ENCODE measurements at places on chromosomes 11 and 22.

DNA sequence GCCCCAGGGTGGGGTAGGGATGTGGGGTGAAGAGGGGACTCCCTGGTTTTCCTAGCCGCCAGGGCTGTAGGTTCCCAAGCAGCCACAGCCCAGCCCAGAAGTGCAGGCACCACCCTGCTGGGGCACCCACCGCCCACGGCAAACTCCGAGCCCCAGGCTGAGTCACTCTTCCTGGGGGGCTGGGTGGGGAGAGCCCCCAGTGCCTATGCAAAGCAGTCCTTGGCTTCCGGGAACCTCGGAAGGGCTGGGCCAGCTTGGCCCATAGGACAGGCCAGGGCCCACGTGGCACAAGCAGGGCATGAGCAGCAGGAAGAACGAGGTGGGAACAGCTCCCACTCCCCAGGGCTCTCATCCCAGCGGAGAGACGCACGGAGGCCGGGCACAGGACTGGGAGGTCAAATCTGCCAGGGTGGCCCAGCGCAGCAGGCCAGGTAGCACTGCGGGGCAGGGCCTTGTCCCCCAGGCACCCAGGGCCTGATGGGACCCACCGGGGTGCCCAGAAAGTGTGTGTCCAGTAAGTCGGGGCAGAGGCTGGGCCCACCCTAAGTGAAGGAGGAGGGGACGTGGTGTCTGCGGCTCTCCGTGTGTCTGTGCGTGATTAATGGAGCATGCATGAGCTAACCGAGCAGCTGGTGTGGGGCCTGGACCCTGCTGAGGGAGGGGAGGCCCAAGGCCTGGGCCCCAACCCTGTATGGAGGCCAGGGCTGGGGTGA, 4.6 kb upstream of the IL17REL start:
- peak; percentile 60 for DNase-seq

GRCh38 chr11:122804161-122804560, 34.1 kb upstream of the CRTAM start:
- no peak for DNase-seq

GRCh38 chr11:134622458-134622857, 210.4 kb upstream of the B3GAT1 start:
- DNase-seq, result no peak

DNA sequence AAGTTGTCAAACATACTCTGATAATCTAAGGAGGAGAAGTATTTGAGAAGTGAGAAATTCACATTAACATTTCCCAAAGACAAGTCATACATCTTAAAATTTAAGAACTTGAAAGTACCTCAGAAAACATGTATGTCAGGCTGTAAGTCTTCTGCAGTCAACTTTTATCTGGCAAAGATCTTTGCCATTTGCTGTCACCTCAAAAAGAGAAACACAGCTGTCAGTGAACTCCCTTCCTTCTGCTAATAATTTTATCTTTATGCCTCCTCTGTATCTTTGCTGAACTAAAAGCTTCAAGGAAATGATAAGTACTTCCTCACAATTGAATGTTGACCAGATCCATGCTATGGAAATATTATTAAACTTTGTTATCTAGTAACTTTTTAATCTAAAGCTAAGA, 18.7 kb downstream of the TTC17 start:
- DNase-seq, result no peak

DNA sequence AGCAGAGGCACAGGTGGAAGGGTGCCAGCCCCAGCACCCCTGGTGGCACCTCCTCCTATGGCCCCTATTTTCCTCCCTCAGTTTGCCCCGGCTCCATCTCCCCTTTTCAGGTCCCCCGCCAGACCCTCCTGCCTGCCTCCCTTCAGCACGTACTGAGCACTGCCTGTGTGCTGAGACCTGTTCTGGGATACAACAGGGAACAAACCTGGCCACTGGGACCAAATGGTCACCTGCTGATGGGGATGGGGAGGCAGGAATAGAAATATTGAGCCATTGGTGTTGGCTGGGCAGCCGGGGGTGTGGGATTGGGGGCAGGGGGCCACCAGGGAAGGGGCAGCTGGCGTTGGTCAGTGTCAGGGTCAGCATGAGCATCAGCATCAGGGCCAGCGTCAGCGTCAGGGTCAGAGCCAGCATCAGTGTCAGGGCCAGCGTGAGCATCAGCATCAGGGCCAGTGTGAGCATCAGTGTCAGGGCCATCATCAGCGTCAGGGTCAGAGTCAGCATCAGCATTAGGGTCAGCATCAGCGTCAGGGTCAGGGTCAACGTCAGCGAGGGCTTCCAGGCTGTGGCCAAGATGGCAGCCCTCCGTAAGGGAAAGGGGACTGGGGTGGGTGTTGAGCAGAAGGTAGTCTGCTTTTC, 7.5 kb downstream of the ZNF74 start:
- no peak for DNase-seq

DNA sequence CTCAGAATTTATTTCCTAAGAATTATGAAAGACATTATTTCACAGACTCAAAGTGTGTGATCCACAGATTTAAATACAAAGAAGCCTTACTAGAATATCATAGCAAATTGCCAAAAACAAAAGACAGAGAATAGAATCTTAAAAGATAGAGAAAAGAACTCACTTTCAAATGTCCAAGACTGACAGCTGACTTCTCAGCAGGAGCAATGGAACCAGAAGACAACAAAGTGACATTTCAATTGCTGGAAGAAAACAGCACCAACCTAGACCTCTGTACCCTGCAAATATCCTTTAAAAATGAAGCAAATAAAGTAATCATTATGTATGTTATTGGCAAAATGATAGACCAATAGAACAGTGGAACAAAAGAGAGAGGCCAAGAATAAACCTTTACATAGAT, 109.2 kb downstream of the TTC17 start:
- DNase-seq, result no peak

GRCh38 chr11:13841393-13841792, 121.1 kb upstream of the SPON1 start:
- DNase-seq, result no peak

- DNase-seq, result no peak
These were observed 171.3 kb downstream of the BLID start for GRCh38 chr11:121944556-121945230.

GRCh38 chr22:48944751-48945620, 882.7 kb downstream of the BRD1 start:
- DNase-seq, result no peak

- no peak for DNase-seq
These were observed 24.6 kb downstream of the MOV10L1 start for GRCh38 chr22:50114221-50115021.

DNA sequence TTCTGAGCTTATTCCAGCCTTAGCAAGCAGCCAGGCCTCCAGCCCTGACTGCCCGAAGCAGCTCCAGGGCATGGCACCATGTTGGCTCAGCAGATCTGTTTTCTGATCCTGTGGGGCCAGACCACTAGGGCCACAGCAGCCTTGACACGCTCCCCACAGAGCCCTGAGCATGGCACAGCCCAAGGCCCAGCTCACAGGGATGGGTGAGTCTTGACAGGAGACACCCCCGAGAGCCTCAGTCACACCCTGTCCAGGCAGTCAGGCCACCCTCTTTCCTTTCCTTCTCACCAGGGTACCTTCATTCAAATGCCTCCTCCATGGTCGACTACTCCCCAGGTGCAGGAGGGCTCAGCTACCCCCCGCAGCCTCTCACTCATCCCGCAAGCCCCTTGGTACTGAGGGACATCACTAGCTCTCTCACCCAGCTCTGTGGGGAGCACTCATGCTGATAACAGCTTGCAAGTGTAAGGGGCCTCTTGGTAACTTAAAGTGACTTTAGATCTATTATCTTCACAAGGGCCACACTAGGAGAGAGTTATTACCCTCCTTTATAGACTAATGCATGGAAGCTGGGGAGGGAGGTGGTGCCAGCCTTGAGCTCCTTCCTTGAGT, 3.9 kb upstream of the CDC42BPG start:
- no peak for DNase-seq

GRCh38 chr11:35427071-35427470, 7.7 kb upstream of the SLC1A2 start:
- DNase-seq, result no peak

- no peak for DNase-seq
These were observed 30.4 kb downstream of the COMMD9 start for GRCh38 chr11:36258730-36259360.

GRCh38 chr11:32171445-32171844, 80.6 kb downstream of the RCN1 start:
- no peak for DNase-seq

- DNase-seq, result no peak
These were observed 1.9 kb upstream of the P2RY6 start for GRCh38 chr11:73270016-73270854.

DNA sequence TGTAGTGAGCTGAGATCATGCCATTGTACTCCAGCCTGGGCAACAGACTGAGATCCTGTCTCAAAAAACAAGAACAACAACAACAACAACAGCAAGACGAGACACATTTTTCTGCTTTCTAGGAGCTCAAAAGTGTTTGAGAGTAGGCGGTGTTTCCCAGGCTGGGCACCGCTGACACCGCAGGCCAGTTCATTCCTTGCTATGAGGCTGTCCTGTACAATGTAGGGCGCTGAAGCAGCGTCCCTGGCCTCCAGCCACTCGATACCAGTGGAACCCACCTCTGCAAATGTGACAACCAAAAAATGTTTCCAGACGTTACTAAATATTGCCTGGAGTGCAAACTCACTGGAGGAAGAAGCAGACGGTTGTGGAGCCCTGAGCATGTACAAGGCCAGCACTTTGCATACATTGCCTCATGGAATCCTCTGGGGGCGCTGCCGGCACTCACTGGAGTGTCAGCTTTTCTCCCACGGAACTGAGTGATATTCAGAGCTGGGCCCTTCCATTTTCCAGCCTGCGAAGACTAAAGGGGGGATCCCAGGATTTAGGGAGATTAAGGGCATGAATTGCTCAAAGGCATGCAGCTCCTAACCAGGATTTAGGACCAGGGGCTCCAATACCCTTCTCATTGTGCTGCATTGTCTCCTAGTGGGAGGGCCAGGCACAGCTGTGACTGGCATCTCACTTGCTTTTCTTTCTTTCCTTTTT, 5.8 kb upstream of the MIEF1 start:
- no peak for DNase-seq

DNA sequence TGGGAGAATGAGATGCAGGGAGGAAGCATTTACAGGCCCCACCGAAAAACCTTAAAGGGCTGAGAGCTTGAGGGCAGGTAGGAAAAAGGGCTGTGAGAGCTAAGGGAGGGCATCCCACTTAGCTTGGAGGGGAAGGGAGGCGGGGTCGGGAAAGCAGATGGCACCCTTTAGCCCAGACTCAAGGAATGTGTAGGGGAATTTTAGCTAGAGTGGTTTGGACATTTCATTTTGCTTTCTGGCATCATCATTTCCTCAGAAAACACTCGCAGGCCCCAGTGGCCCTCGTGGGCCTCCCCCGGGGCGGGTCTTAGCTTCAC, 846 bp upstream of the STIM1 start:
- DNase-seq, result no peak

GRCh38 chr22:19061471-19062138, 60.6 kb downstream of the DGCR2 start:
- no peak for DNase-seq

- no peak for DNase-seq
These were observed 371.8 kb upstream of the CHORDC1 start for GRCh38 chr11:90594658-90595057.

GRCh38 chr11:95985174-95985808, 61.4 kb upstream of the MTMR2 start:
- DNase-seq, result no peak

GRCh38 chr11:127925475-127925874, 661.9 kb downstream of the ETS1 start:
- no peak for DNase-seq

GRCh38 chr22:19737846-19738663, 14.7 kb downstream of the GP1BB start:
- DNase-seq, result no peak

GRCh38 chr22:35425971-35426800, 26.2 kb downstream of the MCM5 start:
- DNase-seq, result no peak

DNA sequence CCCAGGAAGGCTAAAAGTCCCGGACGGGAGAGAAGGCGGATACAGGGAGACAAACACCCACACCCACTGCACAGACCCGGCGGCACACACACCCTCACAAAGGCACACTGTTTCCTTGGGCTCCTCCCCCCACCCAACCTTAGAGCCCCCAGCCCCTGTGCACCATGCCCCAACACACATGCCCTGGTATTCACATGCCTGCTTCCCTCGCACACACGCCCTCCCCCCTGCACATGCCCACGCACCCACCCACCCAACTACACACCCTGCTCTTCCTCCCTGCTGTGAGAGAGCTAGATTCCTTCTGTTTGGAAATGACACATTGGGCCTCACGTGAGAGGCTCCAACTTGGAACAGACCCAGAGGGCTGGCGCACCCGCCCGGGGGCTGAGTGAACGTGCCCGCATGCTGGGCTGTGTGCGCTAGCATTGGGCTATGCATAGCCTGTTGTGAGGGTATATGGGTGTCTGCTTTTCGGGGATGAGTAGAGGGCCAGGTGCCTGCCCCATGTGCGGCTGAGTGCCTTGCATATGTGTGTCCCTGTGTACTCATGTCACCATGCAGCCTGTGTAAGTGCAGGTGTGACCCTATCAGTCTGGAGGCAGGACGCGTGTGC, 518 bp upstream of the CHRM1 start:
- DNase-seq, result no peak

GRCh38 chr22:44647141-44647540, 54.9 kb upstream of the PRR5 start:
- no peak for DNase-seq

DNA sequence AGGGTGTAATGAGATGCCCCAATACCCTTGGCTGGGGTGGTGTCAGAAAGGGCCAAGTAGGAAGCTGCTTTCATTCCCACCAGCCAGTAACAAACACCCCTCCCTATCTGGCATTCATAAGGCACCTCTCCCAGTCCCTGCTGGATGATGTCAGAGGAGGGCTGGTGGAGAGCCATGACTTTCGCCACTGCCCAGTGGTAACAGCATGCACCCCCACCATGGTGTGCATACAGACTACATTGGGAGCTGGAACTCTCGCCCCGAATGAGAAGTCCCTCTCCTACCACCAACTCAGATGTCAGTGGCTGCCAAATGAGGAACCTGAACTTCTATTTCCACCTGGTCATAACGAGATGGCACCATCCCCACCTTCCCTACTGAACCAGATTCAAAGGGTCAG, 73.3 kb downstream of the SGSM3 start:
- DNase-seq, result no peak

DNA sequence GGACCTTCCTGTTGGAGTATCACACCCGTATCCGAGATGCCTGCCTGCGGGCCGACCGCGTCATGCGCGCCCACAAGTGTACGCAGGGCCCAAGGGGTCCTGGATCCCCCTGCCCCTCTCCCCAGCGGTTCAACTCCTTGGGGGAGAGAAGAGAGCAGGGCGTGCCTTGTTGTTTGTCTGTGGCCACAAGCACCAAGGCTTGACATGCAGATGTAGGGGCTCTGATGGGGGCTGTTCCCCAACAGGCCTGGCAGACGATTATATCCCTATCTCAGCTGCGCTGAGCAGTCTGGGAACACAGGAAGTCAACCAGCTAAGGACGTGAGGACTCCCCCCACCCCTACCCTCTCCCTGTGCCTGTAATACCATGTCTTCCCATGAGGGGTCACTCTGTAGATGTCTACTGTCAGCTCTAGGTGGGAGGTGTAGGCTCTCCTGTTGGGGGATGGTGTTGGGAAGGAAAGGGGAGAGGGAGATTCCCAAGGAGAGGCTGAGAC, 6.8 kb downstream of the CFL1 start:
- no peak for DNase-seq

Measured in stimulated activated CD4-positive, alpha-beta T cell treated with anti-CD3 and anti-CD28 coated beads, Interleukin-1b, Interleukin-23, amount 100 ng/mL, for 24 hours (primary cell).